Stimulated activated CD4-positive, alpha-beta T cell treated with anti-CD3 and anti-CD28 coated beads, Interleukin-1b, Interleukin-23, amount 100 ng/mL, for 1 hour (primary cell): ENCODE measurements at places on chromosomes 2 and 18.

DNA sequence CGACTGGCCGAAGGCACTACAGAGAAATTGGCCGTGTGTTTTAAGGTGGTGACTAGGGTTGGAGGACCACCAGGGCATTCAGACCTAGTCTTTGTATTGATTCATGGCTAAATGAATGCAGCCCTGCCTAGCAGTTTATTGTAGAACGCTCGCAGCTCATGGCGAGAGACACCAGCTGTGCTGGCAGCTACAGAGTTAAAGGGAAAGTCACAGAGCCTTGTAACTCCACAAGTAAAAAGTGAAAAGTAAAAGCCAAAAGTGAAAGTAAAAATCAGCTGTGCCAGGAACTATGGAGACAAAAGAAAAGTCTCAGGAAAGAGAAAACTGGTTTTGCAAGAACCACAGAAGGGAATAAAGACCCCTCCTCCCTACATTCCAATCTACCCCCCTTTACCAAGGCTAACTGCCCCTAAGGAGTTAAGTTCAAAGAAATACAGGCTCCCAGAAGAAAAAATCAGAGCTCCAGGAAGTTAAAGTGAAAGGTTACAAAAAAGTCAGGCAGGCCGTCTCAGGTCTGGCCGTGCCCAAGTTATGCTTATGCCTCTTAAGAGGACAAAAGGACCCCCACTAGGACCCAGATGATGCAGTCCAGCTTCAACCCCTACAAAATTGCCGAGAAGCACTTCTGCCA, 46.4 kb upstream of the SELENOI start:
- no peak for DNase-seq

DNA sequence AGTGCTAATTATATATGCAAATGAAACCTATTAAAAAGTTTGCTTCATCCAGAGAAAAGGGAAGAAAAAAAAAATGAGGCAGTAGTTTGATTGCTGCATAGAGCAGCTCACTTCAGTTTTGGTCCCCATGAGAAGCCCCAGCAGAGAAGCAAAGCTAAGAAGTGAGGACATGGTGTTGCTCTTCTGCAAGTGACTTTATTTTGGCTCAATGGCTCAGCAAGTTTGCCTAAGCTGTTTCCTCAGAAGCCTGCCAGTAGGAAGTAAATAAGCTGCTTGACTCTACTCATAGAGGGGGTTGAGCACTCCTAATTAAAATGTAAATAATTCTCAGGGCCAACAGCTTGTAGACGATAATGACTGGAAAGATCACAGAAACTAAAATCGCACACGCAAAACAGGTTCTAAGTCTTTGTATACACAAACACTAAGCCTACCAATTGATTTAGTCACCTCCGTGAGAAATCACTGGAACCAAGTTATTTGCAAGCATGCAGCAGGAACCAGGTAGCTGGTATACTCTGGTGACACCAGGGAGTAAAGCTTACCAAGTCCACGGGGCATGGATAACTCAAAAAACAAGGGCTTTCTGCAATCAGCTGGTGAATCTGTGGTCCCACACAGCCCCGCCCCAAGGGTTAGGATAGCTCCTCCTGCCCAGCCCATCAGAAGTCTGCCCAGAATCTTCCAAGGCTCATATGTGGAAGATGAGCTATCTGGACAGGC, 39.7 kb upstream of the NABP1 start:
- DNase-seq = no peak

- DNase-seq = no peak
Measured at GRCh38 chr2:108074946-108075345, 88.6 kb downstream of the SLC5A7 start.

GRCh38 chr2:209648714-209649113, 122.9 kb upstream of the UNC80 start:
- DNase-seq = no peak

DNA sequence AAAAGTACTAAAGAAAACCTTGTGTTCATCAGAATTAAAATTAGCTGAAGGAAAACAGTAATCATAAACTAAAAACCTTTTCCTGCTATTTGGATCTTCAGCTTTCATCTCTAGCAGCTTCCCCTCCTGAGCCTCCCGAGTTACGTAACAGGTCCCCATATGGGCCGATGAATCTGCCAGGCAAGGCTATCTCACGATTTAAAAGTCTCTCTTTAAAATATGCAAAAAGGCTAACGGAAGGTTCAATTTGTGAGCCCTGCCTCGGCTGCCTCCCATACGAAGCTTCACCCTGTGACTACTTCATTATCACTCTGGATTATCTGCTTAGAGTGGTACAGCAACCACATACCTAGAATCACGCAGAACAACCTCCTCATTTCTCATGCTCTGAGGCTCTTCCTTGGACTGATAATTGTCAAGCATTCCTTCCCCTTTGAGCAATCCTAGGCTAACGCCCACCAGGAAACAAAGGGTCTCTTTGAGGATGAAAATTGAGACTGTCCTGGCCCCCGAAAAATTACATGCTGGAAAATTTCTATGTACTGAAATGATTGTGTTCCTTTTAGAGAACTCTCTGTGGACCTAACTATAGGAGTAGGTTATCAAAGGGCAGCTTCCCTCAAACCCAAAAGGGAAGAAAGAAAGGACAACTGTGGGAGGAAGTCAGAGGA, 147.4 kb downstream of the ZEB2 start:
- no peak for DNase-seq

DNA sequence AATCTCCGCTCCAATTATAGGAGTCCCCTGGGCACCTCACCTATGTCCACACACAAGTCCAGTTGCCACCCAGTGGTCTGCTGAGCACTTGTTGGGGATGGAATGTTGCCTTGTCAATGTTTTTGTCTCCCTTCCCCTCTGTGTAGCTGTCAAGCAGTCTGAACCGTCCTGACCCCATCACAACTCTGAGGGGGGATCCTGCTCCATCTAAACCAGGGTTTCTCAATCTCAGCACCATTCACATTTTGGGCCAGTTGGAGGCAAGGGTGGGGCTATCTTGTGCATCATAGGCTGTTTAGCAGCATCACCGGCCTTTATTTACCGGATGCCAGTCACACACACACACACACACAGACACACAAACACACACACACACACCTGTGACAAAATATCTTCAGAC, 53.0 kb downstream of the CYP26B1 start:
- DNase-seq = no peak
